ENCODE measurements at places on chromosomes 5 and 9.

DNA sequence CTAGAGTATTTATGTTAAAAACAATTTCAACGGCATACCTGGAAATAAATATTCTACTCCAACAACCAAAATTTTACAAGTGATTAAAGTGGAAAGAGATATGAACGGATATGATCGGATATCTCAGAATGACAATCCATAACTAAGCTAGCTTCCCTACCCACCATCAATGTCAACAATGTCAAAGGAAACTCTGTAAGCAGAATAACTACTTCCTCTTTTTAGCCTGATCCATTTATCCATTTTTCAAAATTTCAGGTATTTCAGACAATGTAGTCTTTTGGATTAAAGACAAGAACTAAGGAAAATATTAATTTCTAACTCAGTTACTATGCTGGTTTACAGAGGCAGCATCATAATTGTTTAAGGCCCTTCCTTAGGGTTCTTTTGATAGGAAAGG lies 188.7 kb downstream of the DENND1A start:
- DNase-seq = peak; percentile 22

DNA sequence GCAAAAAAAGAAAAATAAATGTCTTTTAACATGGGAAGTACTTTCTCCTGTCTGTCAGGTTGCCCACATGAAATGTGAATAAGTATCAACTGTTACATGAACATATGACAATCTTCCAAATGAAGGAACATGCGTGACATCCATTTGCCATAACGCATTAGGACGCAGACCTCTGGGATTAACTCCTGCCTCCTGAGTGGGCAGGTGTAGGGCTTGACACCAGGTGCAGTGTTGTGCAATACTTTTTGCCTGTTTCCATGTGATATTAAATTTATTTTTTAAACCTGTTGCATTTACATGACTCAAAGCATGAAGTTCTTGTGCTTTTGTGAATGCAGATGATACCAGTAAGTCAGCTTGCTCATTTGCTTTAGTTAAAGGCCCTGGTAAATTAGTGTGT lies 8.7 kb upstream of the TMEM141 start:
- DNase-seq = no peak

DNA sequence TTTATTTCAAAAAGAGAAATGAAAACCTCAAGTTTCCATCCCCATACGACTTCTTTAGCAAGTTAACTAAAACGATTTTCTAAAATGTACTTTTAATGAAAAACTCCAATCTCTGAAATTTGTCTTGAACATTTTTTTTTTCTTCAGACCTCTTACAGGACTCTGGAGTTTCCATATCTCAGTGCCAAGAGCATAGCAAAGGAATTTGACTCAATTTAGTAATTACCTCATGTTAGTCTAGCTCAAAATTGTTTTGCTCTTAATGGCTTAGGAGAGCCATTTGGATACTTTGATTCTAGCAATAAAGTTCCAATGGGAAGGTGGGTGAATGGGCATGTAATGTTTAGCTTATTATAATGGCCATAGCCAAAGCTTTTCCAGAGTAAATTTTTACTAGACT lies 26.0 kb upstream of the SPATA31D4 start:
- DNase-seq = no peak

GRCh38 chr9:25724424-25724823 lies 46.2 kb upstream of the TUSC1 start:
- DNase-seq = no peak

DNA sequence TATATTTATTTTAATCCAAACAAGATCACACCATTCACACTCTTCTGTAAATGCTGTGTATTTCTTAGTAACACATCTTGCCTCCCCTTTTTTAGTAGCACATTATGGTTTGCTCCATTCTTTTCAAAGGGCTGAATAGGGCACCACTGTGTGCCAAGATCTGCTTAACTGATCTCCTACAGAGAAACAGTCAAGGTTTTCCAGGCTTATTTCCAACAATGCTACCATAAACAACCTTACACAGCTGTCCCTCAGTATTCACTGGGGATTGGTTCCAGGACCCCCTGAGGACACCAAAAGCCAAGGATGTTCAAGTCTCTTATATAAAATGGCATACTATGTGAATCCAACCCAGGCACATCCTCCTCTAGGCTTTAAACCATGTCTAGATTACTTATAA lies 16.5 kb downstream of the GOLM1 start:
- peak; percentile 69 for DNase-seq

- DNase-seq = no peak
Measured at GRCh38 chr5:120516805-120517204, 52.7 kb downstream of the PRR16 start.

- DNase-seq = no peak
Measured at GRCh38 chr5:157335534-157336422, 69.9 kb downstream of the CYFIP2 start.

GRCh38 chr5:87541033-87541432 lies 128.3 kb upstream of the CCNH start:
- peak; percentile 95 for DNase-seq
